Putamen (tissue), 1 donor: ENCODE measurements at places on chromosomes 1 and 21.

- DNase-seq, result no peak
Measured at GRCh38 chr1:116092752-116093489, 18.3 kb upstream of the MAB21L3 start.

DNA sequence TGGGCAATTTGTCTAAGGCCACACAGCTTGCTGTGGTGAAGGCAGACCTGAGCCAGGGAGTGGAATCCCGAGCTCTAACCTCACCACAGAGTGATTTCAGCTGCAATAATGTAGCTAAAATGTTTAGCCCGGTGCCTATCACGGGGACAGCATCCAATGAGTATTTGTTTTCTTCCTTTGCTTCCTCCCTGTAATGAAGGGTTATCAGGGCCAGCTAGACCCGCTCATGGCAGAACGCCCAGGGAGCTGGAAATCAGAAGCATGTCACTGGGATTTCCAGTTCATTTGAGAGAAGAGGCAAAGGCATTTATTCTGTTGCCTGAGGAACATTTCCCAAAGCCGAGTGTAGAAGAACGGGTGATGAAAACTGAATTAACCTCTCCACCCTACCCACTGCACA, 183.1 kb downstream of the ZSCAN20 start:
- DNase-seq, result no peak

DNA sequence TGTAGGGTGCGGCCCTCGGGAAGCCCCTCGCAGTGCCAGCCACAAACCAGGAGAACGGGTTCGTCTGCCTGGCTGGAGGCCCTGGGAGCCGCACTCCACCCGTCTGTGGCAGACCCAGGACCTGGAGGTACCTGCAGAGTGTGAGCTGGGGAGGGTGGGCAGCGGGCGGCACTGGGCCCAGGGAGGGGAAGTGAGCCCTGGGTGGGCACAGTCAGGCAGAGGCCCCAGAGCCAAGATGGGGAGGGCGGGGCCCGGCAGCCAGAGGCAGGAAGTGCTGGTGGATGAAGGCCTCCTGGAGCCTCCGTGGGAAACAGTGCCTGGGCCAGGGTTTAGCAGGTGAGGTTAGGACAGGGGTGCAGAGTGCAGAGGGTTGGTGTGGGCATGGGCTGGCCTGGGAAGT, 4.0 kb upstream of the PEX10 start:
- DNase-seq, result no peak

DNA sequence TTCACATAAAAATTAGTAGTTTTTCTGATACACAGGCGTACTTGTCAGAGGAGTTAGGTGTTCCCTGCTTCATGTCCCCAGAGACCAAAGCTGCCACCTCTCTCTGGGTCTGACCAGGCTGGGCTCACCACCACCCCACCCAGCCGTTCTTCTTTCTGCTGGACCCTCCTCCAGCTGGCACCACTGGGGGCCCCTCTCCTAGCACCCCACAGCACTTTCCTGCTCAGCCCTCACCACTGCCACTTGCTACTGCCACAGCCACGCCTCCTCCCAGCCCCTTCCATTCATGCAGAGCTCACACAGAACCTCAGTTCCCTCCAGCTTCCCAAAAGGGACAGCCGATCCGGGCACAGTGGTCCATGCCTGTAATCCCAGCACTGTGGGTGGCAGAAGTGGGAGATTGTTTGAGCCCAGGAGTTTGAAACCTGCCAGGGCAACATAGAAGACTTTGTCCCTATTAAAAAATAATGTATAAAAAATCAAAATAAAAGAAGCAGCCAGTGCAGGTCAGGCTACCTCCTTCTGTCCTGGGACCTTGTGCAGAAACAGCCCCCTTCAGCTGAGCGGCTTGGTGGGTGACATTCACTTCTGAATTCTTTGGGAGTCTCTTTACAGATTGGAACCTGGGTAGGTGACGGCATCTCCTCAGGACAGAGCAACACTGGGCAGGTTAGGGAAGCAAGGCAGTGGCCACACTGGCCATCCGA, 208.3 kb downstream of the TOMM20 start:
- DNase-seq, result no peak

- DNase-seq, result no peak
Measured at GRCh38 chr1:26740023-26740634, 44.3 kb downstream of the ARID1A start.

GRCh38 chr21:41681939-41682718, 84.7 kb downstream of the RIPK4 start:
- DNase-seq, result no peak

DNA sequence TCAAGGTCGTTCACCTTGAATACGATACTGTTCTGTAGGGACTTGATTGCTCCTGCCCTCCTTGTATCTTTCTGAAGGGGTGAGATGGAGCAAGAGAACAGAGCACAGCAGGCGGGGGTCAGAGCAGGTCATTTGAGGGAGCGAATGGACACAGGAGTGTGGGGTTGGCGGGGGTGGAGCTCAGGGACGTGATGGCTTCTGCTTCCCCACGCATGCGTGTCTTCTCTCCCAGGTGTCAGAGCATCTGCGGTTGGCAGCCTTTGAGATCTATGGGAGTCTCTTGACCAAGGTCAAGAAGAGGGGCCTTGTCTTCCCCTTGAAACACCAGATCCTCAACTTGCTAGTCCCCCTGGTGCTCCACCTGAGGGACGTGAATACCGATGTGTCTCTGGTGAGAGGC, 63.9 kb downstream of the INAVA start:
- no peak for DNase-seq

DNA sequence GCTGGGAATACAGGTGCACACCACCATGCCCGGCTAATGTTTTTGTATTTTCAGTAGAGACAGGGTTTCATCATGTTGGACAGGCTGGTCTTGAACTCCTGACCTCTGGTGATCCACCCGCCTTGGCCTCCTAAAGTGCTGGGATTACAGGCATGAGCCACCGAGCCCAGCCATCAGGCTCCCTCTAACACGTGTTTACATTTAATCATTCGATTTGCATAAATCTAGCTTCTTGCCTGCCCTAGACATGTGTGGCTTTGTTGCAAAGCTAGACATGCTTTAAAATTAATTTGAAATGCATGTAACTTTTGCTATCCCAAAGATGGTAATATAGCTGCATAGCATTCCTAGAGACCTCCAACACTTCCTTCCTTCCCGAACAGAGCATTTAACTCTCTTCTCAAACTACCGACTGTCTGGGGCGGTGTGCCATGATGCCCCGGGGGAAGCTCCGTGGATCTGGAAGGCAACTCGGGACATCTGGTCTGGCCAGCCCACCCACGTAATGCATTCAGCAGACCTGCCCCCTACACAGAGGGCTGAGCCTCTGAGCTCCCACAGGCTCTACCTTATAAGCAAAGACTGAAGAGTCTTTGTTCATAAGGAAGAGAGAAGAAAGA, 34.6 kb upstream of the NID1 start:
- DNase-seq, result no peak

GRCh38 chr1:113369040-113369439, 21.3 kb upstream of the MAGI3 start:
- DNase-seq, result no peak

DNA sequence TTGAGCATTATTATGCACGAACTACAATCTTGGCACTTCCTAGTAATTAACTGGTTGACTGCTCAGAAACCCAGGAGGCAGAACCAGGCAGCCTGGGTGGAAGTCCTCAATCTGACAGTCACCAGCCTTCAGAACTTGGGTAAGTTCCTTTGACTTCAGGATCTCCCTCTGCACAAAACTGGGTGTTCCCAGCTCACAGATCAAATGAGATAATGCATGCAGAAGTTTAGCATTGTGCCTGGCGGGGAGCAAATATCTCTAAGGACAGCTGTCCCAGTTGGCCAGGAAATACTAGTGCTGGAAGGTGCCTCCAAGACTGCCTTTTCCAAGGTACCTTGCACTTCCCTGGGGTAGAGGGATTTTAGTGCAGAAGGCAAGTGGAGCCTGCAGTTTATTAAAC, 294.8 kb downstream of the PCP4 start:
- DNase-seq, result no peak

DNA sequence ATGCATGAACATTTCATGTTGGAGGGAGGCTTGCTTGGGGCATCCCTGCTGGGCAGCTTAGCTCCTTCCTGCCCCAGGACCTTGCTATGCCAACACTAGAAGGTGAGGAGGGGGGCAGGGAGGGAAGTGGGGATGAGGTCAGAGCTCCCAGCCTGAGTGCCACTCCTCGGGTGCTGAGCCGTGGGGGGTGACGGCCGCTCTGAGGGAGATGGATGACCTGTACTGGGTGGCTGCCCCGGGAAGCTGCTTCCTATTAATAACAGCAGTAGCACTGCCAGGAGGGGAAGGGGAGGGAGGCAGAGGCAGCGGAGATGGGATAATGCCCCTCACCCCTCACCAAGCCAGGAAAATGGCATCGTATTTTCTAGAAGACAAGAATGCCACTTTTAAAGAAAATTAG, 60.6 kb downstream of the UBIAD1 start:
- no peak for DNase-seq

DNA sequence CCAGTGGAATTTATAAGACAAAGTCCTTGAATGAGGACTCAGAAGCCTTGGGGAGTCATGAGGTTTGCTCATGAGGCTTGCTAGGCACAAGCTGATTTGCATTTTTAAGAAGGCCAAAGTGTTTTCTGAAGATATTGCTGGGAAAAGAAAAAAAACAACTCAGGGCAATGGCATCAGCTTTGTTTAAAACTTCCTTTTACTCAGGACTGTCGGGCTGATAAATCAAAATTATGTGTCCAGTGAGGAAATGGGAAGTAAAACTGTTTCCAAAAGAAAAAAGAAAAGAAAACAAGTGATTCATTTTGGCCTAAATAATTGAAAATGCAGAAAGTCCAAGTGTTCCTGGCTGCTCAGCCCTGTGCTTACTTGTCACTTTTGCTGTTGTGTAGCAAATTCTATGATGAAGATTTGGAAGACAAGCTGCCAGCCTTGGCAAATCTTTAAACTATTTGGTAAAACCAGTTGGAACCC, 282.4 kb downstream of the HLX start:
- DNase-seq, result no peak

DNA sequence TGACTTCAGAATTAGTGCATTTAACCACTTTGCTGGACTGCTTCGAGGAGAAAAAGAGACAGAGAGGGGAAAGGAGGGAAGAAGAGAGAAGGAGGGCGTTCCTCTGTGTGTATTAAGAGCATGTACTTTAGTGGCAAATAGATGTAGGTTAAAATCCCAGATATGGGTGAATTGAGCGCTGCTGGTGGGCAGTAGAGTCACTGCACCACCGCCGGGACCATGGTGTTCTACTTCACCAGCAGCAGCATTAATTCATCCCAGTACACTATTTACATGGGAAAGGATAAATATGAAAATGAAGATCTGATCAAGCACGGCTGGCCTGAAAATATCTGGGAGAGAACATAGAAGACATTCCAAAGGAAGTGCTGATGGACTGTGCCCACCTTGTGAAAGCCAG, 20.9 kb upstream of the PPIE start:
- no peak for DNase-seq

DNA sequence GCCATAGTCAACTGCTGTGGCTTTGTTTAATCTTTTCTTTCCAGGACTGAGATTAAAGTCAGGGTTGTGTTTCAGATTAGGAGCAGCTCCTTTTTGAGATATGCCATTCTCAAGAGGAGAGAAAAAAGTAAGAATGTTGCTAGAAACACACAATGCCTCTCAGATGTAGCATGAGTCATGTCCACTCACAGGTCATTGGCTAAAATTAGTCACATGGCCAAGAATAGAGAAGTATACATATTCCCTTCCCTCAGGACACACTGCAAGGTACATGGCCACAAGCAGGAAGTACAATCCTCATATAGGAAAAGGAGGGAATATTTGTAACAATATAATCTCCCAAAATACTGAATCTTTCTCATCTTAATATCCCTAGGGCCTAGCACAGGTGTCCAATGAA, 141.9 kb upstream of the PTBP2 start:
- no peak for DNase-seq

DNA sequence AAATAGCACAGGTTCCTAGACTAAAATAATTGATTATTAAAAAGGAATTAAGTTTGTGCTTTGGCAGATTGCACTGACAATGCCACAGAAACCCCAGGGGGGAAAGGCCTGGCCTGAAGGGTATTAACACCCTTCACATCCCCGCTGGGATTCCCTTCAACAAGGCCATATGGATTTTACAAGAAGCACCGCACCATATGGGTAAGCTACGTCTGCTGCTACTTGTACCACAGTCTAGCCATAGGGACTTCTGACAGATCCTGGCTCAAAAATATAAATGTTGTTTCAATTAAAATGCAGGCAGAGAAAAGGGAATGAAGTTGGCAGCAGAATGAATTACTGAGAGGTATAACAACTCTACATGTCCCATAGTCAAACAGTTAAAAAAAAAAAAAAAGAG, 101.0 kb downstream of the DENND1B start:
- DNase-seq, result no peak

DNA sequence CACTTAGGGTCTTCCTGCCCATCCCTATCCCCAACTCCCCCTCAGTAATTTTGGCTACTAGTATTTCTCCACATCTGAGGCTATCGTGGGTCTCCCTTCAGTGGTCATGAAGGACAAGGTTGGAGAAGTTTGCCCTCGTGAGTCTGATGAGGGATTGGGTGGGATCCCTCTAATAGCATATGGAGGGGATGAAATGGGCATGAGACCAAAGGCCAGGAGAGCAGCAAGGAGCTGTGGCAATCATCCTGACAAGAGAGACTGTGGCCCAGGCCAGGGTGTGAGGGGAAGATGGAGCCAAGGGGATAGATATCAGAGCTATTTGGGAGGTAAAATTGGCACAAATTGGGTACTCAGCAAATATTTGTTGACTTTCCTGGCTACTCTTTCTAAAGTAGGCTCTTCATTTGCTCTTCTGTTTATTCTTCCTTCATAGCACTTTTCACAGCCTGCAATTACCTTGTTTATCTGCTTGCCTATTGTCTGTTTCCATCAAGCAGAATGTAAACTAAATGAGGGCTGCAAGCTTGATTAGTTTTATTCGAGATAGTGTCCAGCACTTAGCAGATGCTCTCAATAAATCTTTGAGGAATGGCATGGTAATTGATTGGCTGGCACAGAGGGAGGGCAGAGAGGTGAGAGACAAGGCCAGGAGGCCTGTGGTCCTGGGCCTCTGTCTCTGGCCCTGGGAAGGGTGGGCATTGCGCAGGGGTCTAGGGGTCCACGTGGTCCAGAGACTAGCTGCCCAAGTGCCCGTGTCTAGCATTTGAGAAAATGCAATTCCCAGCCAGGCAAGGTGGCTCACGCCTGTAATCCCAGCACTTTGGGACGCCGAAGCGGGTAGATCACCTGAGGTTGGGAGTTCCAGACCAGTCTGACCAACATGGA, 1.5 kb upstream of the PLK3 start:
- no peak for DNase-seq

GRCh38 chr1:169090308-169090899, 16.1 kb upstream of the ATP1B1 start:
- DNase-seq, result no peak

- DNase-seq, result no peak
Measured at GRCh38 chr21:46443910-46444309, 14.8 kb upstream of the DIP2A start.

- DNase-seq, result no peak
Measured at GRCh38 chr1:78165816-78166215, 120.0 kb downstream of the GIPC2 start.

GRCh38 chr1:244162786-244163530, 111.9 kb downstream of the ZBTB18 start:
- DNase-seq, result no peak

GRCh38 chr1:207024202-207025145, 8.1 kb downstream of the C1orf116 start:
- no peak for DNase-seq
